Mammary epithelial cell (primary cell): ENCODE measurements at places on chromosomes 2 and 18.

DNA sequence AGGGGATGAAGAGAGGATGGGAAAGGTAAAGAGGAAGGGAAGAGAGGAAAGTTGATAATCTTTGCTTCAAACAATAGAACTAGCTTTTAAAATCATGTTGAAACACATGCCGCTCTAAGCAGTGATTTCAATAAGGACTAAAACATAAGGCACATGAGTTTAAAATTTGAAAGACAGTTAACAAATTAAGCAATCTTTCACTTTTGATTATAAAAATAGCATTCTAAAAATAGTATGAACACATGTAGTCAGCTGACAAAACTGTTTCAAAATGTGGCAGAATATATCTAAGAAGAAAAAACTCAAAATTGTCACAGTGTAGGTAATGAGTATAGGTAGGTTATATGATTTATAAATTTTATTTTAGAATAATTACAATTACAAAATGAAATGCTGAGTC, 25.3 kb downstream of the PSME4 start:
- DNase-seq: no peak

- peak; percentile 25 for DNase-seq
Observed at GRCh38 chr18:58152891-58153290, 108.9 kb downstream of the NEDD4L start.

- DNase-seq: peak; percentile 89
Observed at GRCh38 chr18:67525328-67526099, 9.0 kb upstream of the DSEL start.

DNA sequence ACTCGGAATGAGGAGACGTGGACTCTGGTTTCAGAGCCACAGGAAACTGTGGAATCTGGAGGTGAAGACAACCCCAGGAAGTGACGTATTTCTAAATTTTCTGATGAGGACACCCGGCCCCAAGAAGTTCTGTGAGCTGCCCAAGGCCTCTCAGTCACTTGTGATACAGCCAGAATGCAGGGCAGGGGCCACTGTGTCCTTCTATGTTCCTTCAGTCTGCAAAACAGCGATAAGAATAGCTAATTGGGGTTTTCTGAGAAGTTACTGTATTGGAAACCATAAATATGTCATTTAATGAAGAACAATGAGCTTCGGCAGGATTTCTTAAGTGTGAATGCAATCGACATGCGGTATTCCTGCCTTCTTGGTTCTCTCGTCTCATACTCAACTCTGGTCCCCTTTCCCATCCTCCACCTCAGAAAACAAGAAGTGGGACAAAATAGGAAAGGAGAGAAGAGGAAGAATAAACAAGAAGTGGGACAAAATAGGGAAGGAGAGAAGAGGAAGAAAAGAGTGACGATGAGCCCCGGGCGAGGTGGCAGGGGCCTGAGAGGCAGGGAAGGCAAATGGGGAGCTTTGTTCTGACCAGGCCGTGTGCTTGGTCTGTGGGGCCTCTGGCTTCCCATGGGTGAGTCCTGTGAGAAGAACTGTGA, 282.0 kb upstream of the REV1 start:
- no peak for DNase-seq

DNA sequence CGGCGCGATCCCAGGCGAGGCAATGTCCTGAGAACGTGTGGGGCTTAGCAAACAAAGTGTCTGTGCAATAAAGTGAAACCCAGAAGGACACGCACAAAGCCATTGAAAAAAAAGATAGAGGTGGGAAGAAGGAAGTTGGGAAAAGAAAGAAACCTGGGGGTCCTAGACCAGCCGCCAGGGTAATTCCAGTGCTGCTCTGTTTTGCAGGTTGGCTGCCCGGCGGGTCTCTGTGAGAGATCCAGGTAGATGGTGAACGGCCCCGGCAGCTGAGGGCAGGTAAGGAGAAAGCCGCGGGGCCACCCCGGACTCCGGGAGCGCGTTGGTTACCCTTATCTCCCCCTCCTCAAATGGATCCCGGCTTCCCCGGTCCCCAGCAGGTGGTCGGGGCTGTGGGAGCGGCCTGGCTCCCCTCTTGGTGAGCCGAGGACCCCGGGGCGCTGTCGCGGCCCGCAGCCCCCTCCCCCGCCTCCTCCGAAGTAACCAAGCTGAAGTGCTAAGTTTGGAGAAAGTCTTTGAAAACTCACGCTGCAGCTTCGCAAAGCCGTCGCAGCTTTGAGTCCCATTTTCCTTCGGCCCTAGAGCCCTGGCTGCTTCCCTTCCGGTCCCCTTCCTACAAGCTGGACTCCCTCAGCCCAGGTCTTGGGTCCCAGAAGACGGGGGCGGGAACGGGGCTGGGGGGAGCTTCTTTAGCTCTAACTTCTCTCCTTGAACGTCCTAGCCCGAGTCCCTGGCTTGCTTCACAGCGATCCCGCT, 588 bp downstream of the OTX1 start:
- peak; percentile 12 for DNase-seq

DNA sequence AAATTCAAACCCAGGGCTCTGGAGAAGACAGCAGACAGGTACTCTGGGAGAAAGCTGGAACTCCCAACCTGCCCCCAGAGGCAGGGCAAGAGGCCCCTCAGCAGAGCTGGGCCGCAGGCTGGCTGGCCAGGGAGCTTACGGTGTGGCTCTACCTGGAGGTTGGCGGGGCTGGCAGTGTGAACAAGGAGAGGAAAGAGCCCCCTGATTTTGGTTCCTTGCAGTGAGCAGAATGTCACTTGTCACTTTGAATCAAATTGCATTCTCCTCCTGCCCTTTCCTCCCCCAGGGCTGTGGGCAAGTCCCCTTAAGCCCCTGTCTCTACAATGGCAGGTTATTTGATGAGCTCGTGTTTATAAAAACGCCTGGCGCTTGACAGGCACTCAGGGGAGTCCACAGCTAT, 32.6 kb downstream of the MYO7B start:
- no peak for DNase-seq

- DNase-seq: peak; percentile 16
Observed at GRCh38 chr2:36486521-36487044, 111.4 kb downstream of the FEZ2 start.

DNA sequence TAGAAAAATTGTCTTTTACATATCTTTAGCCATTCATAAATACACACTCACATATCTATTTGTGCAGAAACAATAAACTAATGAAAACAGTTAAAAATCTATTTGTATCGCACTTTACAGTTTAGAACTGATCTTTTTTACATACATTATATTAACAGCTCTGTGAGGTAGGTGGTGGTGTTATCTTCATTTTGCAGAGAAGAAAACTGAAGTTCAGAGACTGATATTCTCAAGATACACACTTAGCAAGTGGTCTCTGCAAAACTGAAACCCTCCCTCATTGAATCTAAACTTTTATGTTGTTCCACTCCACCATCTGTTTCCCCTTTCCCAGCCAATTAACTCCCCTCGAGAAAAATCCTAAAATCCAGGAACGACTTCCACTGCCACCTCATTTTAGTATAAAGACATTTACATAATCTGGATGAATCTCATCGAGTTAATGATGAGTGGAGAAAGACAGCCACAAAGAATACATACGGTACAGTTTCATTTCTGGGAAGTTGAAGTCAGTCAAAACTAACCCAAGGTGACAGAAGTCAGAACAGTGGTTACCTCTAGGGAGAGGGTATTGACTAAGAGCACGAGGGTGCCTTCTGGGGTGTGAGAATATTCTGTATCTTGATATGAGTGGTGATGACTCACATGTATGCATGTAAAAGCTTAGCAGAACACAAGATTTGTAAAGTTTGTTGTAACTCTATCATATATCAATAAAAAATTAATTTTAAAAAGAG, 524.2 kb upstream of the TCF4 start:
- DNase-seq: peak; percentile 81

DNA sequence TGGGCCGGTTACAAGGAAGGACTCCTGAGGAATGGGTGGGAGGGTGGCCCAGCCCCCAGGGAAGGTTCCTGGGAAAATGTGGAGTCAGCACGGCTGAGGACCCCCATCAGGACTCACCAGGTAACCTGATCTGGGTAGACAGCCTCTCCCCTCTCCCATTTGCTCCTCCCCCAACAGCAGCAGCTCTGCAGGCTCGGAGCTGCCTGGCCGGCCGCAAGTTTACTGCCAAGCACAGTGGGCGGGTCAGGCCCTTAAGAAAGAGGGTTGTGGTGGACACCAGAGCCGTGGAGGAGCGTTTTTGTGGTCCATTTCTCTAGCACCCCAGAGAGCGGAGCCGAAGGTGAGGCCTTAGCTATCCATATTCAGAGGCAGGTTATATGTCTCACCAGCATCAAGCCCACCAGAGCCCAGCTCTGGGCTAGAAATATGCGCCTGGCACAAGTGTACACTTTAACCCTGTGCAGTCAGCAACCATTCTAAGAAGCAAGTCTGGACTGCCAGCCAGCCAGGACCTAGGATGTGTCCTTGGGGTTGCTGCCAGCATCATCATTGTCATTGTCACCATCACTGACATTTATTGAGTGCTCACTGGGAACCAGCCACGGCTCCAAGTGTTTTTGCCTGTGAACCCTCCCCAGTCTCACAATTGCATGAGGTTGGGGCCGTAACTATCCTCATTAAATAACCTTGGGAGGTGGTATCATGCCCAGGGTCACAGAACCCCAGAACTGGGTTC, 190.1 kb downstream of the KLHL29 start:
- DNase-seq: no peak

- DNase-seq: no peak
Observed at GRCh38 chr18:679516-679915, 22.1 kb downstream of the TYMS start.

GRCh38 chr2:57049273-57049672, 865.5 kb downstream of the CCDC85A start:
- DNase-seq: no peak

DNA sequence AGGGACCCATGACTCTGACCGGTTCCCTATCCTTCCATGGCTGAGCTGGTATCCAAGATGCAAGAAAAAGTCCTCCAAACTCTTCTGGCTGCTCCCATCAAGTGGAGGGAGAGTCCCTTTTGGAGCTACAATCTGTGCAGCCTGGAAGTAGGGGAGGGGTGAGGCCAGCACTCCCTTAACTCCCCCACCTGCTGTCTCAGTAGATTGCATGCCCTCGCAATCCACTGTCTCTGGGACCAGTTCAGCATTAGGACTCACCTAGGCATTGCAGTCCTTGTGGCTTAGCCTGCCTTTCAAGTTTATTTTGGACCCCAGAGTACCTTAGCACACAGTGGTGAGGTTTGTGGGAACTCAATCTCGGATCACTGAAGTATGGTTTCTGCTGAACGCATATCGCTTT, 14.2 kb upstream of the FMNL2 start:
- no peak for DNase-seq

GRCh38 chr18:74774486-74774885, 176.8 kb downstream of the ZNF407 start:
- no peak for DNase-seq

- peak; percentile 92 for DNase-seq
Observed at GRCh38 chr2:100291152-100291970, 30.9 kb downstream of the LONRF2 start.

GRCh38 chr2:190352668-190353536, 9.5 kb downstream of the INPP1 start:
- peak; percentile 91 for DNase-seq

GRCh38 chr2:37711308-37711731, 39.9 kb upstream of the CDC42EP3 start:
- DNase-seq: peak; percentile 73

DNA sequence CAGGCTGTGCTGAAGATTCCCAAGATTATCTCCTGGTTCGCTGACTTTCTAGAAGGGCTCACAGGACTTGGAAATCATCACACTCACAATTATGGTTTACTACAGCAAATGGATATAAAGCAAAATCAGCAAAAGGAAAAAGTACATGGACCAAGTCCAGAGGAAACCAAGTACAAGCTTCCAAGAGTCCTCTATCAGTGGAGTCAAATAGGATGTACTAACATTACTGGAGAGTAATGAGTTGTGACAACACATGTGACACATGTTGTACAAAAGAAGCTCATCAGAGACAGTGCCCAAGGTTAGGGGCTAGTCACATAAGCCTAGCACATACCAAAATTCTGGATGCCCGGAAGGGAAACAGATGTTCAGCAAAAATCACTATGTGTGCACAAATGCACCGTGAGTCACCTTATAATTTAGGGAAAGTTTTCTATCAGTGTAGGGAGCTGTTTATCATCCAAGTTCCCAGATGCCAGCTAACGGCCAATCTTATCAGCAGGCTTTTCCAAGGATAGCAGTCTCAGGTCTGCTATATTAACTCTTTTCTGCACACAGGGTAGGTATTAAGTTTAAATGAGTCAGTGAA, 9.5 kb downstream of the TMEM237 start:
- no peak for DNase-seq

DNA sequence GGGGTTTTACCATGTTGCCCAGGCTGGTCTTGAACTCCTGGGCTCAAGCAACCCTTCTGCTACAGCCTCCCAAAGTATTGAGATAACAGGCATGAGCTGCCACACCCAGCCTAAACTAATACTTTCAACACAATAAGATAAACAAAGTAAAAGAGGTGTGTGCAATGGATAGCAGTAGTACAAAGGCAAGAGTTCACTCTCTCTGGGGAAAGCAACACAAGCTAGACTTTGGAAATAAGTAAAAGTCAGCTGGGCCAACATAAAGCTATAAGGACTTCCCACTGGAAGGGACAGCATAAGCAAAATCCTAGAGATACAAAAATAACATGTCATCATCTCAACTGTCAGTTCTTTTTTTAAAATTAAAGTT, 5.2 kb upstream of the NOSTRIN start:
- no peak for DNase-seq

GRCh38 chr2:163733301-163733938, 2.4 kb downstream of the FIGN start:
- DNase-seq: no peak

GRCh38 chr2:225662101-225662500, 262.6 kb downstream of the NYAP2 start:
- DNase-seq: no peak

DNA sequence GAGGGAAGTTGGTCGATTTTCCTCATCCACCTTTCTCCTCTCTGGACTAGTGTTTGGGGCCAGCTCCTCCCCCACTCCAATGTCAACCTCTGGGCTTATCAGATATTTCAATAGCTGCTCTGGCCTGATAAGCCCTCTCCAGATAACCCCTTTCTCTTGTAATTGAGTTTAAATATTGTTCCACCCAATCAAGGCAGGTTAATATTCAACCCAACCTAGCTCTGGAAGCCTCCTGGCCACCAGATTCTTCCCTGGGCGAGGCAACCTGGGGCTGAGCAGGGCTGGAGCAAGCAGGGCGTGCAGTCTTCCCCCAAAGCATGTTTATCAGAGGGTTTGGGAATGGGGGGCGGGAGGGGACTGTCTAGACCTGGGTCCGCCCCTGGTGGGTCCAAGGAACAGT, 73.8 kb downstream of the TFCP2L1 start:
- no peak for DNase-seq
